ENCODE measurements at places on chromosomes 12 and 14. TPM values are rescaled to one million over a fixed set of nuclear protein-coding genes. Genes with fewer than 3 reads are reported as not detected.

MRPL42 gene
- 42.5 TPM for polyA plus RNA-seq

FAM186B gene
- not detected for polyA plus RNA-seq

RD3L gene
- polyA plus RNA-seq: not detected

TEX52 gene
- 2.5 TPM for polyA plus RNA-seq

TAS2R20 gene
- 0.15 TPM for polyA plus RNA-seq

TMEM19 gene
- polyA plus RNA-seq: 12.2 TPM
